ENCODE measurements at places on chromosomes 16 and 17.

DNA sequence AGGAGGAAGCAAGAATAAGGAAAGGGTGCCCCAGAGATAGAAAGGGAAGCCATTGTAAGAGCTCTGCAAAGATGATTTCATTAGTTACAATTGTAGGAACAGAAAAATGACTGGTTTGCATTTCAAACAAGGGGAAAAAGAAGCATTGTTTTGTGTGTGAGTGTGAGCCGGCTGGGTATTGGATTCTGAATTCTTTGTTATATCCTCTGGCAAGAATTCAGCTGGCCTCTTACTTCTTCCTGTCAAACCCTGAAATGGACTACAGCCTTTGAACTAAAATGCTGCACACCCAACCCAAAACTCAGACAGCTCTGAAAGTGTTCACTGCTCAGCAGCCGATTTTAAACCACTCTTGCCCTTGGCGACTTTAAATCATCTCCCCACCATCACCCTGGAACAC is 461.3 kb downstream of the PMP22 start:
- no peak for DNase-seq

GRCh38 chr16:3147046-3147756 is 12.4 kb downstream of the ZNF213 start:
- DNase-seq: no peak

- DNase-seq: no peak
Observed at GRCh38 chr17:79459003-79459655, 151.7 kb downstream of the RBFOX3 start.

DNA sequence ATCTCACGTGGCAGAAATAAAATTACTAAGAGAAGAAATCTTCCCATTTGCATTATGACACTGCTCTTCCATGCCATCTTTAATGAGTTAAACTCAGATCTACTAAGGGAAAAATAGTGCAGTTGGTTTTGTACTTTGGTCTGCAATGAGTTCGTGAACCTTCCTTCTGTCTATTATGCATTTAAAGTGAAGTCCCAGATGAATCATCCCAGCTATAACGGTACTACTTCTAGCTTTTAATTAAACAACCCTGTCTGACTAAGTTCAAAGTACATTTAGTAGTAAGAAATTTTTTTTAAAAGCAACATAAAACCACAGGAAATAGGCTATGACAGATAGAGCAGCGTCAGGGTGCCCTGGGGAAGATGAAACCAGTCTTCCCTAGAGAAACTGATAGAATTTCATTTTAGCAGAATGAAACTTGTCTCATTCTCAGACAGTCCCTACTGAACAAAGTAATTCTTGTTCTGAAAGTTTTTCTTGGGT is 1.8 kb downstream of the TMIGD1 start:
- DNase-seq: no peak

Data from NCI-H1092 (cell line).